ENCODE measurements at places on chromosomes 2 and 18.

GRCh38 chr18:49510393-49511115 lies 23.5 kb upstream of the C18orf32 start:
- no peak for DNase-seq

DNA sequence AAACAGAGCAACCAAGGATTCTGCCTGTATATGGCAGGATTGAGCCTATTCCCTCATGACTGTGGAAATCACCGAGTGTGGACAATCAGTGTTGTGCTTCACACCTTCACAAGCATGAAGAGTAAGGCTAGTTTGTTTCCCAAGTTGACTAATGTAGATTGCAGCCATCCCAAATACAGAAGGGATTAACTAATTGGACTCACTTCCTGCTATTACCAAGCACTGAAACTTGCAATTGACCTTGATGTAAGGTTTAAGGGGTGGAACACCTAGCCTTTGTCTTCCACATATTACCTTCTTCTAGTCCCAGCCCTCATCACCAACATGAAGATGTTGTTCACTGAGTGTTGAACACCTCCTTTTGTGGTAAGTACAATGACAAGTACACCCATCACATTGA lies 120.9 kb upstream of the RND3 start:
- no peak for DNase-seq

DNA sequence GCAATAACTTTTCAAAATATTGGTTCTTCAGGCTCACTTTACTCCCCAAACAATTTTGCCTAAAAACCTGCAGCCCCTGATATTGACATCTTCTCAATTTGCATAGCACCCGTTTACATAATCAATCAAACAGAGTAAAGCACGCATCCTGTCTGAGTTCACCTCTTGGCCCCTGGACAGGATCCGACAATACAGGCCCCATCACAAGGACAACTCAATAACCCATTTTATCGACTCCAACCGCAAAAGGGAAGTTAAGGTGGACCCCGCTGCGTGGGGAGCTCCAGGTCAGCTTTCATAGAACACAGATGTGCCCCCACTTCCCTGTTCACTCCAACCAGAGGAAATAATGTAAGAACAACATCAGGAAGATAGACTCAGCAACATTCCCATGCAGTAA lies 44.7 kb downstream of the TTC32 start:
- no peak for DNase-seq

GRCh38 chr18:32160547-32160946 lies 29.3 kb upstream of the MEP1B start:
- no peak for DNase-seq

DNA sequence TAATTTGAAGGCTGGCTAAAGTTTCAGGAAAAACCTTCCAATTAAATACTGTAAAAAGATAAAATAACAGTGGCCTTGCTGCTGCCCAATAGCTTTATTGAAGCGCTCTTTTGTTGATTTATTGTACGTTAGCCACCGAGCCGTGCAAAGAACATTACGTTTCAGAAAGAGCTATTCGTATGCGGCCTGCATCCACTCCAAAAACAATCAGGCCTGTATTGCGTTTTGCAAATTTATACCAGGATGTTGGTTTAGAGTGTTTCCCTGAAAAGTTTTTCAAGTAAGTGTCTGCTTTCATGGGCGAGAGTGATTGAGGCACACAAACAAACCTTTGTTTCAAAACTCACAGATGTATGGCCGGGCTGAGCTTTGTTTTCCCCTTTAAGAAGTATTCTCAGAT lies 257.2 kb upstream of the SALL3 start:
- DNase-seq, result no peak

- no peak for DNase-seq
These were observed 46.1 kb upstream of the STPG4 start for GRCh38 chr2:47201224-47201623.

- no peak for DNase-seq
These were observed 36.1 kb upstream of the TXNDC2 start for GRCh38 chr18:9849407-9850283.

DNA sequence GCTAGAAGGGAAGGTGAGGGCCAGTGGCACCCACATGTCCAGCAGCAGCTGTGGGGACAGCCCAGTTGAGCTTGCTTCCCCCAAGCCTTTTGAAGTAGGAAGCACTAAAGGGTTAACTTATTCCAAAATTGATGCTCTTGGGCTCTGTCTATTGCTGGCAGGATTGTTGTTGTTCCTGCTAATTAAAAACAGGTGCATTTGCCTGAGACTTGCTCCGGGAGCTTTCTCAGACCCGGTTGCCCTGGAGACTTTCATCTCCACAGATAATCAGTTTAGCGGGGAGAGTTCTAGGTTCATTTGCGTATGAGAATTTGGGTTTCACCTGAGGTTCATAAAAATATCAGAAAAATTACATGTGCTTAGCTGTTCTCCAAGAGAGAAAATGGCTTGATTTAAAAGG lies 277.3 kb downstream of the LRATD1 start:
- no peak for DNase-seq

DNA sequence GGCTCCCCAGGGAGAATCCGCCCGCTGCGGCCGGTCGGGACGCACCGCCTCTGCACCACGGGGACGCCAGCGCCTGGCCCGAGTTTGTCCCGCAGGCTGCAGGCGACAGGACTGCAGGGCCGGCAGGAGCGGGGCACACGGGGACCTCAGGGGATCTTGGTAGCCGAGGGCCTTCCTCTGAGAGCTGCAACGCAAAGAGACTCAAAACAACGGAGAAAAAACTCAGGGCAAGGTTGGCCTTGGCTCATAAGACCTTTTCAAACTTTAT lies 79.7 kb downstream of the ARHGEF4 start:
- no peak for DNase-seq

DNA sequence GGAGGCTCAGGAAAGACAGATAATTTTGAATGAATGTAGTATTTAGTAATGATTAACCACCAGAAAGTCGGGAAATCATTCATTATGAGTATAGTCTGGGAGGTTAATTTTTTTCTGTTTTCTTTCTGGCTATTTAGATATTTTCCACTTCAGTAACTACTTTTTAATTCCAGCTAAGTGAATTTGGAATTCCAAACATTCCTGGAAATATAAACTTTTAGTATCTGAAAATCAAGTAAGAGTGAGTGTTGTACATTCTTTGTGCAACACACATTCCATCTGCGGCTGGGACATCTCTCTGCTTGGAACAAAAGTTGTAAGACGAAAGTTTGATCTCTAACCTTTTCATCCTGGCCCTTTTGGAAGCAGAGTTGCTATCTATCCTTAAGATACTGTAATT lies 275.7 kb upstream of the SPRED2 start:
- no peak for DNase-seq

DNA sequence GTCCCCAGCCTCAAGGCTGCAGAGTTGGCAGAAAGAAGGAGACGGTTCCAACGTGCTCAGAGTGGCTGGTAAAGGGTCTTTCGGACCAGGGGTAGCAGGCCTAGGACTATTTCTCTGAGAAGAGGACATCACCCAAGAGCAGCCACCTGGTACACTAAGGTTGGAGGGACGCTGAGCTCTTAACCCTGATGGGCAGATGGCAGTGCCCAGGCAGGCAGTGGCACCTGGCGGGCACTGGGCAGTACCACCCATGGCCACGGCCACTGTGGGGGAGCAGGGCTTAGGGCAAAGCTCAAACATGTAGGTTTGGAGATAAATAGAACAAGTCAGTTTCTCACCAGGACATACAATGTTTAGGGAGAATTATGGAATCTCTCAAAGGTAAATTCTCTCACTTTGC lies 53.5 kb downstream of the MBP start:
- DNase-seq, result no peak

DNA sequence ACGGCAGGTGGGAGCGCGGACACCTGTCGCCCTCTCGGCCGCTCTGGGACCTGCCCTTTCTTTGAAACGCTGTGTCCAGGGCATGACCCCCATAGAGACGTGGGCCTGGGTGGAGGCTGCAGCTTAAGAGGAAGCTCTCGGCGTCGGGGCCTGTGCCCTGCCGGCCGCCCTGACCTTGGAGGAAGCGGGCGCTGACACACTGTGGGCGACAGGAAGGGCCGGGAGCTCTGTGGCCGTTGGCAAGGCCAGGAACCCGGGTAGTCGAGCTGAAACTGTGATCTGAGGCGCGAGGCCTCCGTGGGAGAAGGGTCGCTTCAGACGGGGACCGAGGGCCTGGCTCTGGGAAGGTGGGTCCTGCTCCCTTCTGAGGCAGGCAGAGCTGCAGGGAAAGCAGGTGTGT lies 28.2 kb downstream of the KCNG2 start:
- DNase-seq, result no peak

DNA sequence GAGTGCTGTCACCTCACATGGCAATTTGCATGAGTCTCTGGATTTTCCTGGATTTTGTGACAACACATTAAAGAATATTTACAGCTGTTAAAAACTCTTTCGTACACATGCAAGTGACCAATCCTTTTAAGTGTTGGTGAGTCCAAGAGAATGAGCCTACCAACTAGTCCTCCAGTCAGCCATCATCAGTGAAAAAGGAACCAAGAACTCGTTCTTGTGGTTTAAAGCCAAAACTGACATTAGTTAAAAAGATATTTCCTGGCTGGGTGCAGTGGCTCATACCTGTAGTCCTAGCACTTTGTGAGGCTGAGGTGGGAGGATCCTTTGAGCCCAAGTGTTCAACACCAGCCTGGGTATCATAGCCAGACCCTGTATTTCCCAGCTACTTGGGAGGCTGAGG lies 215.4 kb upstream of the ITGA4 start:
- no peak for DNase-seq

GRCh38 chr2:148701039-148701438 lies 56.5 kb downstream of the EPC2 start:
- no peak for DNase-seq

- no peak for DNase-seq
These were observed 894.0 kb downstream of the DCDC2C start for GRCh38 chr2:4597400-4597799.

DNA sequence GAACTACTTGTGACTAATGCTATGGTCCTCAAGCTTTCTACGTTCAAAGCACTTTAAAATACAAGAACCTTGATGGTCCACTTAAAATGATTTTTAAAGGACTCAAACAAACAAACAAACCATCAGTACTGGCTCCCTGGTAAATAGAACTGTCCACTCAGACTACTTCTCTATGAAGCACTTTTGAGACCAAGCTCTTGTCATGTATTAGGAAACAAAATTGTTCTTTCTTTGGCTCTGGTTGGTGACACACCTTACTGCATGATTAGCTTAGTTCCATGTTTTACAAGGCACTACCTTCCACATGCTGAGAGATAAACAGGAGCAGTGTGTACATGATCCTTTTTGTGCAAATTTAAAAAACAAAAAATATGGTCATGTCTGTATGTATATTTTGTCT lies 19.7 kb downstream of the DARS1 start:
- no peak for DNase-seq

DNA sequence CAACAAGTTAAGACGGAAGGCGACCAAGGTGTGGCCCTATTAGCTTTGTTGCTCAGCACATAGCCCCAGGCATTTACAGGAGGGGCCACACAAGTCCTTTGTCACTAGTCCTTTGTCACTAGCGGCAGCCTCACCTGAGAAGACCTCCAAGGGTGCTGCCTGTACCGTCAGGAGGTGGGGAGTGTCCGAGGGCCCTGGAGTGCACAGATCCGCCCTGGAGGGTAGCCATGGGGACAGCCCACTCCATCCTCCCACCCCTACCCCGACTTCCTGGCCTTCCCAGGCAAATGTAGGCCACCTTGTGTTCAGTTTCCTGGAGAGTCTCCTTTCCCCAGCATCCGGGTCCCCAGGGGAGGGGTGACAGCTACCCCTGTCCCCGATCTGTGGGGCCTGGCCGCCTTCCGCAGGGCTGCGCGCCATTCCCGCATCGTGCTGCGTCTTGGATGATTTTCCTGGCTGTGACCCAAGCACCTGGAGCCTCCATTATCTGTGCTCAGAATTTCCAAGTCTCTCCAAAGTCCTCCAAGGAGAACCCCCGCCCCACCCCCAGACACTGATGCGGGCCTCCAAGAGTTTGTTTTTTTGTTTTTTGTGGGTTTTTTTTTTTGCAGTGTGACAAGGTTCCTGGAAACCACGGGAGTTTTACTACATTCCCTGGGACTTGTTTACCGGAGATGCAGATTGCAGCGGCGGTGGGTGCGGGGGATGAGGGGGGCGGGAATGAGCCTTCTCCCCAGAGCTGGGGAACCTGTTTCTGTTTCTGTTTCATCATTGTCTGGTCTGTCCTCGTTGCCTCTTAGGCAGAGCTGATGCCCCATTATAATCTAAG lies 28.6 kb downstream of the TEX44 start:
- DNase-seq, result peak; percentile 33

Measured in hypothalamus (tissue), 51 donors.